ENCODE measurements at places on chromosomes 2 and 18.

DNA sequence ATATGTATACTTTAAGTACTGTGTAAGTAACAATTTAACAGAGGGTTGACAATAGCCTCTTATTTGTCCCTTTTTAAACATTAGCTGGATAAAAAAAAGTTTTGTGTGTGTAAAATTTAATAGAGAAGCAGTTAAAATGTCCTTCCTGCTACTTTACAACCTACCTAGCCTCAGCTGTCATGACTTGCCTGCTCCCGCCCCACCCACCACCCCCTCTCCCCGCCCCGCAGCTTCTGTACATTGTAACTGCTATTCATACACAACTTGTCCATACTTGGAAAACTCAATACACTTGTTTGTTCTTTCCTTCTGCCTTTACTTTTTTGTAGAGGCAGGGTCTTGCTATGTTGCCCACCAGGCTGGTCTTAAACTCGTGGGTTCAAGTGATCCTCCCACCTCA is 19.5 kb downstream of the RELCH start:
- DNase-seq, result no peak

DNA sequence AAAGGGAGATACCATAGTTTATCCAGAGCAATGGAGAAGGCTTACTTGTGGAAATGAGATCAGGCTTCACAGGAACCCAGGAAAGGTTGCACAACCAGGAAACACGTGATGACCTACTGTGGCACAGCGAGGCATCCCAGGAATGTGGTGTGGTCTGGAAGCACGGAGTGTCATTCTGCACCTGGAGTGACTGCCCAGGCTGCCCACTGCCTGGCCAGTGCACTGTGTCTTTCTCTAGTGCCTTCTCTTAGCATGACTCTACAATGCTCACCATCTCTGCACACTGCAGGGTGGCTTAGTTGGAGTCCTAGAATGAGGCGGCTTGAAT is 48.9 kb downstream of the CHST9 start:
- DNase-seq, result no peak

DNA sequence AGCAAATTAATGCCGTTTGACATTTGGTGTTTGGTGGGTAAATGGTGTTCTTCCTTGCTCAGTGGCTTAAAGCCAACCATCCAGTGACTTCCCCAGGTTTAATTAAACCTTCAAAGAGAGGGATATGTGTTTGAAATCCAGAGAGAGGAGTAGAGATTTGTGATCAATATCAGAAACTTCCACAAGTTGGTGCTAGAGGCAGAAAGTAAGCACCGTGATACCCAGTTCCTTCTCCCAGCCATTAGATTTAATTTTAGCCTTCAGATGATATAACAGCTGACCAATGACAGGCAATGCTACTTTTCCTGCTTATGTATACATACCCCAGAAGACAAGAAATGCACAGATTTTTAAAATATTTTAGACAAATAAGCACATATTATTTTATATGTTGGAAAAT is 398.5 kb downstream of the CDH2 start:
- peak; percentile 31 for DNase-seq

DNA sequence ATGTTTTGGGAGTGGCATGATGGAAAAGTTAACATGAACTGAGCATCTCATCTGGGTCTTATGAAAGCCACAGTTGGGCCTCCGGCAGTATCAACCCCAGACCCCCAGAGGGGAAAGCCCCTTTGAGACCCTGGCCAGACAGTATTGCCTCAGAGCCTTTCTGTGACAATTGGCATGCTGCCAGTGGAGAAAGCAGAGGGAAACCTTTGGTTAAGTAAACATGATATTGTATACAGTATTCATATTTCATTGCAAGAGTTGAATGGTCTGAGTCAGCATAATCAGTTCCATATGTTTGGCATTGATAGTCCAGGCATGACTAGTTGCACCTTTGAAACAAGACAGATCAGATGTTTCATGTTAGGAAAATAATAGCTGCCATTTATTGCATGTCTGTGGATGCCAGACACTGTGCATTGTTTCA is 20.0 kb downstream of the MERTK start:
- DNase-seq, result no peak

- DNase-seq, result no peak
These were observed 15.9 kb upstream of the ZBTB14 start for GRCh38 chr18:5311301-5311989.

DNA sequence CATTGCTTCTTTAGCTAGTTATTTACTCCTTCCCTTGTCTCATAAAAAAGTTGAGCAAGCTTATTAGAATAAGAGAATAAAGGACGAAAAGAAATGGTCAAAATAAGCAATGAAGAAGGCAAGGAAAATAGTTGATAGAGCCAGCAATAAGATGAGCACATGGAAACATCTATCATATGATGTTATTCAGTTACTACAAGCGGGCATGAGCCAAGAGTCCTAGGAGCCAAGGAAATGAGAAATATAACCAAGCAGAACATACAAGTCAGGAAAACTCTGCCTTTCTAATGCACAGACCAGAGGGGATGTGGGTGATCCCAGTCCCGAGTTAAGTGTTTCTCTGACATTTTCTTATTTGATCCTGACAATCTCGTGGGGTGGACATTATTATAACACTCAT is 33.9 kb downstream of the INO80C start:
- DNase-seq, result no peak

DNA sequence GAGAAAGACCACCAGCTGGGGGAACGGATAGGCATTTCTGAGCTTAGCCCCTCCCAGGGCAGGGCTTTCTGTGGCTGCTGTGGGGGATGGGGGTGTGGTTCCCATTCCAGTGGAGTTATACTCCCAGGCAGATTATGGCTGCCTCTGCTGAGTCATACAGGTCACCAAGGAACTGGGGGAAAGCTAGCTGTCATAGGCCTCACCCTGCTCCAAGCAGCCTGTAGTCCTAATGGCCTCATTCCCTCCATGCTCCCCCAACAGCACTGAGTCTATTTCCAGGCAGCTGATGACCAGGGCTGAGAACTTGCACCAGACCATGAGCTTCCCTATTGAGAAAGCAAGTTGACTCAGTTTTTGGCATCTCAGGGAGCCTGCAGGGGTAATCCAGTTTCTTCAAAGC is 87.1 kb downstream of the GPR39 start:
- DNase-seq, result no peak

DNA sequence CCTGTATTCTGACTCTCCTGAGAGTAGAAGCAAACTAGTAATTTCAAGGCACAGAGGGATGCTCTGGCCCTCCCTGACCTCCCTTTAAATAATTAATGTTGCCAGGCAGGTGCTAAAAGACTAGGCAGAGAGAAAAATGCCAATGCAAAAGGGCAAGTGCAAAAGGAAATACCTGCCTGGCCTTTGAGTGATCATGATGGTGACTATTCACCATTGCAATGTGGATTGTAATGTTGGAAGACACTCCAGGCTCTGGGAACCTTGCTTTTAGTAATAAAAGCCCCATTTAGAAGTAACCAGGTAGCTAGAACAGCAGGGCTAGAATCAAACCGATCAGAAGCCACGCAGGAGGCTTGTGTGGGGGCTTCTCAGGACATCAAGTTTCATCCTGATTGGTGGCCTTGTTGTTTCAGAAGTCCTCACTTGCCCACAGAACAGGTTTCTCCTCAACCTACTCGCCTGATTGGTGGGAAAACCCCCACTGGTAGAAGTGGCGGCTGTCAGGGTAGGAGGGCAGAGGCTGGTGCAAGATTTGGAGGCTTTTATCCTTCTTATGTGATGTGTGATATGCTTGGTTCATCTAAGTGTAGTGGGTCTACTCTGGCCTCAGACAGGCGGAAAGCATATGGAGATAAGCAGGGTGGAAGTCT is 16.0 kb upstream of the CHRNA1 start:
- DNase-seq, result no peak

- no peak for DNase-seq
These were observed 230.4 kb downstream of the CMPK2 start for GRCh38 chr2:6635296-6635695.
